ENCODE measurements at places on chromosomes 3 and 15.

GRCh38 chr3:129245141-129245540 is 4.3 kb upstream of the COPG1 start:
- peak; percentile 20 for DNase-seq

- DNase-seq = no peak
Measured at GRCh38 chr15:31934821-31935220, 95.5 kb upstream of the CHRNA7 start.

DNA sequence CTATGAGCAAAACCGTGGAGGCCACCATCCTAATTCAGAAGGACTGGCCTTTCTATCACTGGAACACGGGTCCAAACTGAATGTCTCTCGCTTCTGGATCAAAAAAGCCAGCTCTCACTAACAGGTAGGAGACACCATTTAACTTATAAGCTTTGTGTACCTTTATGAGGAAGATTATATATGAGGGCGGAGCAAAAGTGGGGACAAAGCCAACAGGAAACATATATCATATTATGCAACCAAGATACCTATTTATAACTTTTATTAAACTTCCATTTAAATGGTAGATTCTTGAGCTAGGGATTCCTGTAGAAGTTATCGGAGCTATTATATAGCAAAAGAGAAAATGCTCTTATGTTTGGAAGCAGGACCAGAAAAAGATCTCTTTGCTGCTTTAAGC is 78.4 kb downstream of the IGF2BP2 start:
- DNase-seq = no peak

DNA sequence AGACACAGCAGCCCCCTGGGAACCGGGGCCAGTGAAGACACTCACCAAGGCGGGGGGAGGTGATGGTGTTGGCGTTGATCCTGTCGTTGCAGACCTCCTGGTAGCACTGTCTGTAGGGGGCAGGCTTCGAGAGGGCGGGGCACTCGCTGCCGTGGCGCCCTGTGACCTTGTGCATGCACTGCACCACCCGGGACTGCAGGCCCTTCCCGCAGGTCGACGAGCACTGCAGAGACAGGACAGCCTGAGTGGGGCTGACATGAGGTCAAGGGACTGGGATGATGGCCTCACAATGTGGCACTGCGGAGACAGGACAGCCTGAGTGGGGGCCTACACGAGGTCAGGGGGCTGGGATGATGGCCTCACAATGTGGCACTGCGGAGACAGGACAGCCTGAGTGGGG is 242.8 kb upstream of the LYSMD4 start:
- DNase-seq = no peak

GRCh38 chr3:65240366-65240765 is 552.6 kb upstream of the ADAMTS9 start:
- no peak for DNase-seq

DNA sequence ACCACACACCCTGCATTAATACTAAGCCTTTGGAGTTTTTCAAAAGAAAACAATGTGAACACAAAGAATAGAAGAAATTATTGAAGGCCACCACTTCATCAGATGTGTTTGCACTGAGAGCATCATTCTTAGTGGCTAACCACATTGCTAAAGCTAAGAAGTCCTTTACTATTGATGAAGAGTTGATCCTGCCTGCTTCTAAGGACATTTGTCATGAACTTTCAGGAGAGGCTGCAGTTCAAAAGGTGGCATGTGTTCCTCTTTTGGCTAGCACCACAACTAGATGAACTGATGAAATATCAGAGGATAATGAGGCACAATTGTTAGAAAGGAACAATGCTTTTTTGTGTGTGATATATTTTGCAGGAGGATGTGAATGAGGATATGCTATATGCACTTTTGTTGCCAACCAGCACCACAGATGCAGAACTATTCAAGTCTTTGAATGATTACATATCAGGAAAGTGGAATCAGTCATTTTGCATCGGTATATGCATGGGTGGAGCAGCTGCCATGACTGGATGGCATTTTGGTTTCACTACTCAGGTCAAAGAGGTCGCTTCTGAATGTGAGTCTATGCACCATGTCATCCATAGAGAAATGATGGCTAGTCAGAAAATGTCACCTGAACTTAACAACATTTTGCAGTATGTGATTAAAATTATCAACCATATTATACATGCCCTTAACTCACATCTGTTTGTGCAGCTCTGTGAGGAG is 2.5 kb upstream of the EID1 start:
- no peak for DNase-seq

- no peak for DNase-seq
Measured at GRCh38 chr3:60125686-60126085, 1075.9 kb upstream of the CFAP20DC start.

DNA sequence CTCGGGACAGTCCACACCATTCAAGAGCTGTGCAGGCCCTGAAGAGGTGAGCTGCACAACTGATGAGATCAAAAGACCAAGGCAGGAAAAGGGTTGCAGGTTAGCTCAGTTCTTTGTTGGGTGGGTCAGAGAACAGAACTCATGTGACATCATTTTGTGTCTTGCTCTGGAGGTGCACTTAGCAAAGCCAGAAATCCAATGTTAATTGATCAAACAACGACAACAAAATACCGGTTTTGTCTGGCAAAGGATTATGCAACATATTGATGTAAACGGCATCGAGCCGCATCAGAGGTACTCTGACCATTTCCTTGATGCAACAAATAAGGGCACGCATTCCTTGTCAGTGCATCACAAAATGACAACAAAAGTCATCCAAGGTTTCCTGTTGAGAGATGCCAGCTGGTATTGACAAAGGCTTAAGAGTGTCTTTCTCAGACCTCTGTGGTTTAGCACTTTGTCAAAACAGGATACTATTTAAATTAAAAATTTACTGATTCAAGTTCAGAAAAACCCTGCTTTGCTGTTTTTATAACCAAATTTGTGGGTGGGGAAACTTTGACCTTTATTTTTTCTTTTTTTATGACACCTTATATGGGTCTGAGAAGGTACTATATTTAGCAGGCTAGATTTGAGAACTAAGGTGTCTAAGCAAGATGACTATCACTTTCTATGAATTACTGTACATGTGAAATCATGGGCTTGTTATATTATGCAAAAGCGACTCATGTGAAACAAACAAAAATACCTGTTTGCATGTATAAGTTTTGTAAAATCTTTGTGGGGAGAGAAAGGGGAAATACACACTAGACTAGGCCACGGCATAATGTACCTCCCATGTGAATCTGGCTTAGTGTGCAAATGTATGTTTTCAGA is 496.1 kb downstream of the FOXP1 start:
- peak; percentile 58 for DNase-seq

DNA sequence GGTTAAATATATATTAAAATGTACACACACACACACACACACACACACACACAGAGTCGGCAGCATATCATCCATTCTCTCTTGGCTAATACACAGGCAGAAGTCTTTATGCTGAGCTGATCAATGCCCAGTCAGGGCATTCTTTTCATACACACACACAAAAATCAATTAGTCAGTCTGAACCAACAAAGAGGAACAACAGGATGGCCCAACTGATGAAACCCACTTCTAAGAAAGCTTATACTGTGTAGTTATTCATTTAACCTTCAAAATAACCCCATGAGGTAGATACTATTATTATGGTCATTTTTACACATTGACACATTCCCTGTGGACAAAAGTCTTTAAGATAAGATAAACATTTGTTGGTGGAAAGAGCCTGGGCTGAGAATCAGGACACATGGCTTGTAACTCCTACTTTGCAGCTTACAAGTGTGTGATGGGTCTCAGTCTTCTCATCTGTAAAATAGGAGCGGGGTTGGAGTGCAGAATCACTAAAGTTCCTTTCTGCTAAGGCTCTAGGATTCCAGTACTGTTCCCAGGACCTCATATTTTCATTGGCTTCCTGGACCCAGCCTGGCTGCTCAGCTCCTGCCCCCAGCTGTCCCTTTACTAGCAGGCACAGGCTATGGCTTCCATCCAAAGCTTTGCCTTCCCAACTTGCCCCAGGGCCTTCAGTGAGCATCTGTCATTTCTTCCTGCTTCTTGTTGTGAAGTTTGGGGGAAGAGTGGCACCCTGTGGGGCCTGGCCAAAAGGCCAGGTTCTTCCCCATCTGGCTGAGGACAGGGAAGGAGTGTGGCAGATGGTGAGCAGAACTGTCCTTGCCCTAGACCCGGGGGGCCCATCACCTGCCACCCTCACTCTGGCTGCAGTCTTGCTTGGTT is 27.2 kb upstream of the GLCE start:
- DNase-seq = peak; percentile 58

GRCh38 chr3:74054566-74054965 is 429.8 kb upstream of the PDZRN3 start:
- DNase-seq = no peak

DNA sequence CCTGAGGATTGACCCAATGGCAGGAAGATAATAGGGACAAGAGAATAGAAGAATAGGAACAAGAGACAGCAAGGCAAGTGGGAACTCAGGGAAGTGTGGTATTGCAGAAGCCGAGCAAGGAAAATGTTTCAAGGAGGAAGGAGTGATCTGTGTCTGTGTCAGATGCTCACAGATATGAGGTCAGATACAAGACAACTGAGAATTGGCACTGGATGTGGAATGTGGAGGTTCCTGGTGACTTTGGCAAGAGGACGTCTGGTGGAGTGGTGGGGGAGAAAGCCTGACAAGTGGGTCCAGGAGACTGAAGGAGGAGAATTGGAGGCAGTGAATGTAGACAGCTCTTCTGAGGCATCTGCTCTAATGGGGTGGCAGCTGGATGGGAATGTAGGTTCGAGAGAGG is 24.1 kb downstream of the GYG1 start:
- DNase-seq = peak; percentile 74

GRCh38 chr3:85808755-85809154 is 850.0 kb downstream of the CADM2 start:
- DNase-seq = no peak
